ENCODE measurements at places on chromosomes 6 and 20. TPM values are rescaled to one million over a fixed set of nuclear protein-coding genes. Genes with fewer than 3 reads are reported as not detected.

DNA sequence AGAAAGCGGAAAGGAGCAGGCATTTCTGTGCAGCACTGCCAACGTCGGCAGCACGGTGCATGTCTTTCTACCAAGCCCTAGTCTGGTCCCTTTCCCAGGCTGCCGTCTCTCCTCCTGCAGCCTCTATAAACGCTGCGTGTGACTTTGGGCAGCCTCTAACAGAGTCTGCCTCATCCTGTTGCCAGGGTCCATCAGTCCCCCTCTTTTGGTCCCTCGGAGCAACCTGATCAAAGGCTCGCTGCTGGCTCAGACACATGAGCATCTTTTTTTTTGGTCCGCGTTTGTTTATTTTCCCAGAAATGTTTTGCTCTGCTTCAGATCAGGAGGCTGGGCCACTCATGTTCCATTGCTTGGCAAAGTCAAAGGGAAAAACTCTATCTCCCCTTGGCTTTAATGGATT is 166.8 kb upstream of the CST7 start:
- DNase-seq = no peak

- no peak for DNase-seq
These were observed 85.5 kb upstream of the ZNF217 start for GRCh38 chr20:53678990-53679596.

DNA sequence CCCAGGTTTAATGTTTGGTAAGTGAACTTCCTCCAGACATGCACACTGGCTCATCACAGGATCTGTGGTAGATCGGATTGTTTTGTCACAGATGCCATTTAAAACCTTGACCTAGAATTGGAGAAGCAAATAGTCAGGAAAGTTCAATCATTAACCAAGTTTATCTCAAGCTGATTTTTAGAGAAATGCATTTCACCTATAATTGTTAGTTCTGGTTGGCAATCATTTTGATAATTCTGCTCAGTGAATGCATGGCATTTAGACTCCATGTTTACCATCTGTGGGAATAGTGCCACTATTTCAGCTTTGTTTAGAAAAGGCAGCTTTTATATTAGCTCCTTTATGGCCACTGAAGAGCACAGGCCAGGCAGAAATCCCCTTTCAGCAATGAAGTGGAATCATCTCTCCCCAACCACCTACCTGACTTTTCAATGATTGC is 73.9 kb upstream of the IPCEF1 start:
- DNase-seq = no peak

GRCh38 chr6:30157999-30158398 is 3.0 kb downstream of the TRIM10 start:
- no peak for DNase-seq

- DNase-seq = no peak
These were observed 10.4 kb downstream of the CYP24A1 start for GRCh38 chr20:54163402-54163801.

DNA sequence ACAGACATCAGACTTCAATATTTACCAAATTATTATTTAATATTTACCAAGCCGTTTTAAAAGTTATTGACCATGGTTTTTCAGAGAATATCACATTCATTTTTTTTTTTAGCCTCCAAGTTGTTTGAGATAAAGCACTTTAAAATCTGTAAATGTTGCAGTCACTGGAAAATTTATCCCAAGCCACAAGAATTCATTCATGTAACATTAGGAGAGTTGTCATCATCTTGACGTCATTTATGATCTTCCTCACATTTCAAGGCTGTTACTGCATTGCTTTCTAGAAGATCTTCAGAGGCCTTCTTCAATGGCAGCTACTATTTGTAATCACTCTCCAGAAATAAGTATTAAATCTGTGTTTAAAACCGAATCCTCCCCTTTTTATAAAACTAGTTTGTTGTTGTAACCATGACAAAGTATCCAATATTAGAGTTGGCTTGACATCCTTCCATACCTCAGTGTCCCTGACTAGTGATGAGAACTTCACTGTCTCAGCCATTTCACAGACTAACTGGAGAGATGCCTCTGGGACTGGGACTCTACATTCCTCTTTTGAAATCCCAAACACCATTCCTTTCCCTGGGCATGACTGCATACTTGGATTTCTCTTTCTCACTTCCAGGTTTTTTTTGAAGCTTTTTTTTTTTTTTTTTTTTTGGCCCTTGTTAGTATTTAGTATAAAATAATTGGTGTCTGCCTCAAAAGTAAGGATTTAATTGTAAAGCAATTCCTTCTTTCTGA is 100.1 kb downstream of the ZFAND3 start:
- no peak for DNase-seq

GRCh38 chr20:17225851-17226409 is 910 bp upstream of the PCSK2 start:
- DNase-seq = peak; percentile 66

- DNase-seq = no peak
These were observed 23.7 kb upstream of the FUCA2 start for GRCh38 chr6:143535189-143535614.

DNA sequence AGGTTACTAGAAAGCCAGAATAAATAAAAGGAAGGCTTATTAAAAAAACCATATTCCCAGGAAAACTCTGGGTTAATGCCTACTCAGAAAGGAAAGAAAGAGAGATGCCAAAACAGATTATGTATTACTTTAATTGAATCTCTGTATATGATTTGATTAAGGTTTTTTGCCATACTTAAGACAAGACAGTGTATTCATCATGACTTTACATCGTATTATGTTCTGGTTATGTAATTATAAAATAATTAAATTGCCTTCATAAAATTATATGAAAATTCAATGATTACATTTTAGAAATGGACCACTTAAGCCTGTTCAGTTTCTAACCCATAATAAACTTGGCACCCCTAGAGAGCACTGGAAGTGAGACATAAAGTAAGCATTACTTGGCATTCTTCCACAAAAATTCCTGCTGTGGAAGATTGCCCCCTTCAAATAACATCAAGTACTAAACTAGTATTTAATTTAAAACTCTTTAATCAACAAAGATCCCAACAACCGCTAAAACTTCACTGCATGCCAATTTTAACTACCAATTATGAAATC is 20.8 kb upstream of the IBTK start:
- DNase-seq = no peak

DNA sequence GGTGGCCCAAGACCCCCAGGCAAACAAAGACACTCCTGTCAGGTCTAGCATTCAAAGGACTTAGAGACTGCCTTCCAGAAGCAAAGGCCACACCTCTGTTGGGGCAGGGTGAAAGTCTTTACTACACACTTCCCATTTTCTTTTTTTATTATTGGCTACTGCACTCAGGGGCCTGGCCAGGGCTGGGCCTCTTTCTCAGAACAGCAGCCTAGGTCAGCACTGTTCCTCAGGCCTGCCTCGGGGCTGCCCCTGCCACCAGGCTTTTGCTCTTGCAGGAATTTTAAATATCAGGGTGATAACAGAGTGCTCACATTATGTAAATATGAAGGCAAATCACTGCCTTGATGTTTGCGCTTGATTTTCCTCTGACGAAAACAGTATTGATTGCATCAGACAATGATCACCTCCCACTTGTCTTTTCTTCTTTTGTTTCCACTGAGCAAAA is 18.5 kb downstream of the GSTA4 start:
- peak; percentile 30 for DNase-seq

- DNase-seq = no peak
These were observed 32.1 kb downstream of the KIAA1755 start for GRCh38 chr20:38228436-38228835.

Gene SLC16A10
- total RNA-seq = 4.8 TPM

Measured in neural progenitor cell (in vitro differentiated cells).